ENCODE measurements at places on chromosomes 6 and 20. TPM values are rescaled to one million over a fixed set of nuclear protein-coding genes. Genes with fewer than 3 reads are reported as not detected.

DNA sequence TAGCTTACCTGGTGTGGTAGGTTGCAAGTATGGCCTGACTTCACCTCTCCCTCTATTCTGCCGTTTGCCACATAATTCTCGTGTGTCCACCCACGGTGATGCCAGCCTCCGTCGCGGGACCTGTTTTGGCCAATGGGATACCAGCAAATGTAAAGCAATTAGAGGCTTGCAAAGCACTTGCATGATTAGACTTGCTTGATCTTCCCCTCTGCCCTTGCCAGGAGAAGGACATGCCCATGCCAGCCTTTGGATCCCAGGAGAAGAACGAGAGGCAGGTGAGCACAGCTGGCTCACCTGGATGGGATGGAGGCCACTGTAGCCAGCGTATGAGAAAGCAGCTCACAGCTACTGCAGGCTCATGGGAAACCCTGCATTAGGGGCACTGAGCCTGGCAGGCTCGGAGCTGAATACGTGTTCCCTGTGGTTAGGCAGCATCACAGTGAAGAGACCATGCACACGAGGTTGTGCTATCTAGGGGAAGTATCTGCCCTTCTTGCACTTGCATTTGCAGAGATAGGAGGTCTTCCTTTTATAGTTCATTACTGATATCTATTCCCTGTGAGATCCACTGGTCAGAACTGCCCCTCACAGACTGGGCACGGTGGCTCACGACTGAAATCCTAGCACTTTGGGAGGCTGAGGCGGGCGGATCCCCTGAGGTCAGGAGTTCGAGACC is 62.4 kb downstream of the TMEM242 start:
- H3K27me3 ChIP-seq, result no peaks in the 10 kb centered on the region
- no peaks in the 10 kb centered on the region for H3K36me3 ChIP-seq
- H3K4me3 ChIP-seq, result no peak overlapping the region
- DNase-seq, result no peak
- H3K27ac ChIP-seq, result no peak overlapping the region

DNA sequence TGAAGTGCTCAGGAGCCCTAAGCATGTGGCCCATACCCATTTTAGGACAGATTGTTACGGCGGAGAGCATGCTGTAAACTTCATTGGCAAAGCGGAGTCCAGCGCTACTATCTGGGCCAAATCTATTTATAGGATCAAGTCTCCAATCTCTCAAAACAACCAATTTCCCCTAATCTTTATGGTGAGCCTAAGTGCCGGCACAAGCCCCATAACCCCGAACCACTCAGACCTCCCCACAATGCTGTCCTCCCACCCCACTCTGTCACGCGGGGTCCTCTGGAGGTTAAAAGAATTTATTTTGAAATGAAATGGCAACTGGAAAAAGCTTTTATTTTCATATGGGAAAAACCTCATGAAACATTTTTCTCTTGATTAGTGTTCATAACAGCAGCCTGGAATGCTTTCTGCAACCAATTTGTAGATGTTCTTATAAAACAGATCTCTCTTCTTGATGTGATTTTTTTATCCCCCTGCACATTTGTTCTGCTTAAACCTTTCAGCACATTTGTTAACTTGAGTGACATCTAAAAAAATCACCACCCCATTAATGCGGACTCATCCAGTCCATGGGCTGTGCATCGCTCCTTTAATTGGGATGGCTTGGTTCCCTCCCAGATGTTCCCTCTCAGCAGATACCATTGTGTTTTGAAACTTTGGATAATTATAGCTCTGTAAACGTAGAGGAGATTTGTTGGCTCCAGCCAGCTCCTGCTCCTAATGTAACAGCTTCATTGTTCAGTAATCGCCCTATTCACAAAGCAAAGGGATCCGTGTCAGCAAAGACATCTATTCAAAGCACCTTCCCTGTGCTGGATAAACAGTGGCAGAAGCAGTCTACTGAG is 323.6 kb downstream of the CD83 start:
- H3K4me1 ChIP-seq, result no peaks in the 10 kb centered on the region
- no peak for DNase-seq
- no peak overlapping the region for H3K4me3 ChIP-seq
- no peaks in the 10 kb centered on the region for H3K36me3 ChIP-seq

DNA sequence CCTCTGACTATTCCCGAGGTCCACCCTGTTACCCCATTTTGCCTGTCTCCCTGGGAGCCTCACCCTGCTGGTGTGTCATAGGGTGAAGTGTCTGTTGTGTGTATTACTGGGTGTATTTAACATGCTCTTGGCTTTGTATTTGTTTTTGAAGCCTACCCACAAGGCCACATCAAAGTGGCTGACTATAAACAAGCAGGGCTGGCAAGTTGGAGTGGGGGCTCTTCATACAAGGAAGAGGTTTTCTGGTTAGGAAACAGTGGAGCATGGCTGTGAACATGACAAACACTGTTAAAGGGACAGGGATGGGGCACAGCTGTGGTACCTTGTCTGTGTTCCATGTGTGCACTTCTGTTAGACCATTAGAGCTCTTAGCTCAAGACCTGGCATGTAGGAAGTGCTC is 26.3 kb downstream of the HECA start:
- no peaks in the 10 kb centered on the region for H3K36me3 ChIP-seq
- no peaks in the 10 kb centered on the region for H3K27me3 ChIP-seq
- H3K27ac ChIP-seq, result no peak overlapping the region
- no peak for DNase-seq

RPP21 gene
- 161 TPM for total RNA-seq

DNA sequence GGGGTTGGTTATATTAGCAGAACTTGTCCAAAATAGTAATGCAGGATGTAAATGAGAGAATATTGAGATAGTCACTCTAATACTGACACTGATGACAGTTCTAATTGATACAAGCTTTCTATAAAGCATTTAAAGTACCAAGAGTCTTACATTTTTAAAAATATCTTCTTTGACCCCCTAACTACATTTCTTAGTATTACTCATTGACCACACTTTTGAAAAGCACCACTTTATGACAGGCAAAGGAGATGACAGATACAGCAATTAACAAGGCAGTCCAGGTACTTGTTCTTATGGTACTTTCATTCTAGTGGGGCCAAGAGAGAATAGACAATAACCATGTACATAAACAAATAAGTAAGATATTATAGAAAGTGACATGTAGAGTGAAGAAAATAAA is 139.4 kb upstream of the EYA4 start:
- DNase-seq, result peak; percentile 57
- H3K27ac ChIP-seq, result peak overlapping the region; percentile 60
- H3K4me1 ChIP-seq, result peaks cover 37% of the 10 kb centered on the region
- no peak overlapping the region for H3K4me3 ChIP-seq

GRCh38 chr6:37239950-37240713 is 17.4 kb upstream of the TBC1D22B start:
- H3K27ac ChIP-seq, result peak overlapping the region; percentile 82
- H3K4me3 ChIP-seq, result no peak overlapping the region
- DNase-seq, result peak; percentile 90
- H3K36me3 ChIP-seq, result no peaks in the 10 kb centered on the region
- no peaks in the 10 kb centered on the region for H3K27me3 ChIP-seq

SAPCD1 gene
- total RNA-seq, result 6.0 TPM

DNA sequence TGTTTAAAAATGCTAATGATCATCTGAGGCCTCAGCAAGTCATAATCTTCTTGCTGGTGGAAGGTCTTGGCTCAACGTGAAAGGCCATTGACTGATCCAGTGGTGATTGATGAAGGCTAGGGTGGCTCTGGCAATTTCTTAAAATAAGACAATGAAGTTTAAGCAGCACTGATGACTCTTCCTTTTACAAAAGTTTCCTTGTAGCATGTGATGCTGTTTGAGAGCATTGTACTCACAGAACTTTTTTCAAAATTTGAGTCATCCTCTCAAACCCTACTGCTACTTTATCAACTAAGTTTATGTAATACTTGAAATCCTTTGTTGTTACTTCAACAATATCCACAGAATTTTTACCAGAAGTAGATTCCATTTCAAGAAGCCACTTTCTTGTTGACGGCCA is 382.3 kb downstream of the ESR1 start:
- DNase-seq, result peak; percentile 22
- H3K36me3 ChIP-seq, result no peaks in the 10 kb centered on the region
- peaks cover 12% of the 10 kb centered on the region for H3K4me1 ChIP-seq
- peak overlapping the region; percentile 32 for H3K27ac ChIP-seq
- no peaks in the 10 kb centered on the region for H3K27me3 ChIP-seq
- H3K4me3 ChIP-seq, result no peak overlapping the region

NKAIN2 gene
- total RNA-seq, result not detected

PTK7 gene
- 69.1 TPM for total RNA-seq

GRCh38 chr6:119172824-119173223 is 94.4 kb upstream of the FAM184A start:
- H3K36me3 ChIP-seq, result no peaks in the 10 kb centered on the region
- H3K27me3 ChIP-seq, result no peaks in the 10 kb centered on the region
- no peaks in the 10 kb centered on the region for H3K4me1 ChIP-seq
- no peak overlapping the region for H3K4me3 ChIP-seq

EPPIN gene
- total RNA-seq, result not detected

GRCh38 chr6:157668009-157668401 is 155.0 kb upstream of the SNX9 start:
- H3K4me3 ChIP-seq, result no peak overlapping the region
- no peaks in the 10 kb centered on the region for H3K36me3 ChIP-seq
- no peak for DNase-seq
- 0 out of 2 replicates have a peak overlapping the region, but pooled peaks have one; percentile 2 for H3K27ac ChIP-seq
- peaks cover 17% of the 10 kb centered on the region for H3K4me1 ChIP-seq

NANP gene
- total RNA-seq, result 10.3 TPM

GRCh38 chr6:129648819-129649491 is 61.0 kb downstream of the ARHGAP18 start:
- no peaks in the 10 kb centered on the region for H3K27me3 ChIP-seq
- no peak overlapping the region for H3K27ac ChIP-seq
- no peaks in the 10 kb centered on the region for H3K36me3 ChIP-seq
- DNase-seq, result no peak

GSTA3 gene
- not detected for total RNA-seq

- H3K4me1 ChIP-seq, result peaks cover 26% of the 10 kb centered on the region
- peak; percentile 72 for DNase-seq
- no peaks in the 10 kb centered on the region for H3K27me3 ChIP-seq
- H3K4me3 ChIP-seq, result peak overlapping the region; percentile 41
Observed at GRCh38 chr6:161486361-161487216, 212.7 kb upstream of the AGPAT4 start.

DNA sequence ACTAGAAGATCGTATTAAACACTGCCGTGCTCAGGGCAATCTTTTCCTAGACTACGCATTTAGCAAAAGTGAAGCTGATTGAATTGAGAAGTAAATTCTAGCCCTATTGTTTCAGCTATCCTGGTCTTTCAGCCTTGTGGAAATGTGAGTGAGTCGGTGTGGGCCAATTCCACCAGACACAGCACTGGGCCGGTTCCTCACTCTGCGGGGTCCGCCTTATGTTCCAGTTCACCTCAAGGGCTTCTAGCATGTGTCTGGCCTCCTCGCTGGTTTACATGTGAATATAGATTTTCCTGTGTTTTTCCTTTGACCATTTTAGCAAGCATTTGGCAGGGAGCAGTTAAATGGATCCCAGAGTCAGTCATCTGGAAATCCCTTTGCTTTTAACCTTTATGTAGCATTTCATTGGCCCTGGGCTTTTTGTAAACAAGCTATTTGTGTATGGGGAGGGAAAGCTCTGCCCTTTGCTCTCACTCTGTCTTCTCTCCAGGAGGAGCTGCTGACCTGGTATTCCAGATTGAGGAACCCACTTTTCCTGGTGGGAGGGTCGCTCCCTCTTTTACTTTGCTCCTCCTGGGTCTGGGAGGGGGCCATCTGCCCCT is 12.4 kb upstream of the GTSF1L start:
- no peaks in the 10 kb centered on the region for H3K36me3 ChIP-seq
- H3K27me3 ChIP-seq, result no peaks in the 10 kb centered on the region
- no peak for DNase-seq
- H3K27ac ChIP-seq, result no peak overlapping the region

All from PC-3 (cell line).